ENCODE measurements at places on chromosomes 1 and 21.

- DNase-seq = no peak
Measured at GRCh38 chr1:67918067-67918466, 84.8 kb upstream of the GNG12 start.

DNA sequence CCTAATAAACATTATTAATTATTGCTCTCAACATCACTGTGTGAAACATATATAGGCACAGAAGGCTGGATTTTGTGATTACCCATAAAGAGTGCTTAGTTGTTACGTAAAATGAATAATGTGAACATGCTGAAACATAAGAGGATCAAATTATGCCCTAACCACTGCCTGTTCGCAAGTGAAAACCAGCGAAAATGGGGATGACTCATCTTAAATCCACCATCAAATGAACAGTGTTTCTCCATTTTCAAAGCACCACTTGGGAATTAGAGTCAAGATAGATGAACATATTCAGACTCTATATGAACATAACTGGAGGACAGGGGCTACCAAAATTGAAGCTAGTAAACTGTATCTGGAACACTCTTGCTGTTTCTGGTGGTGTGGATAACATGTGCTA, 386.2 kb downstream of the HHIPL2 start:
- no peak for DNase-seq

GRCh38 chr1:184593597-184593996, 161.1 kb downstream of the EDEM3 start:
- DNase-seq = no peak

DNA sequence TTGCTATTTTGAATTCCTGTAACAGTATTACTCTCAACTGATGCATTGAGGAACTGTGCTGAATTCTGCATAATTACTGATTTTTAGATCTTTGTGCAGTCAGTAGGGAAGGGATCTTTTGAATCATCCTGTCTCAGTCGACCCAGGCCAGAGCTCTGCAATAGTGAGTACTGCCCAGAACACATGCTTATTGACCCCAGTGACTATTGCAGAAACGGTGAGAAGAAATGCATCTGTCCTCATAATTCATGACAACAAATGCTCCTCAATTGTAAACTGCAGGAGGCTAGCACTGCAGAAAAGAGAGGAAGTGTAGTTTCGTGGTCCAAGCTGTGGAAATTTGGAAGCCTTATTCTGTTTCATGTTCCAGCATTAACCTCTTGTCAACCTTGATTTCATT, 19.6 kb downstream of the EDARADD start:
- no peak for DNase-seq

Measured in activated naive CD4-positive, alpha-beta T cell treated with anti-CD3 and anti-CD28 coated beads, Interleukin-2, amount 50 U/mL, for 16 hours (primary cell).